ENCODE measurements at places on chromosomes 12 and 14.

GRCh38 chr14:81765651-81766275 is 232.1 kb upstream of the SEL1L start:
- no peak for DNase-seq

DNA sequence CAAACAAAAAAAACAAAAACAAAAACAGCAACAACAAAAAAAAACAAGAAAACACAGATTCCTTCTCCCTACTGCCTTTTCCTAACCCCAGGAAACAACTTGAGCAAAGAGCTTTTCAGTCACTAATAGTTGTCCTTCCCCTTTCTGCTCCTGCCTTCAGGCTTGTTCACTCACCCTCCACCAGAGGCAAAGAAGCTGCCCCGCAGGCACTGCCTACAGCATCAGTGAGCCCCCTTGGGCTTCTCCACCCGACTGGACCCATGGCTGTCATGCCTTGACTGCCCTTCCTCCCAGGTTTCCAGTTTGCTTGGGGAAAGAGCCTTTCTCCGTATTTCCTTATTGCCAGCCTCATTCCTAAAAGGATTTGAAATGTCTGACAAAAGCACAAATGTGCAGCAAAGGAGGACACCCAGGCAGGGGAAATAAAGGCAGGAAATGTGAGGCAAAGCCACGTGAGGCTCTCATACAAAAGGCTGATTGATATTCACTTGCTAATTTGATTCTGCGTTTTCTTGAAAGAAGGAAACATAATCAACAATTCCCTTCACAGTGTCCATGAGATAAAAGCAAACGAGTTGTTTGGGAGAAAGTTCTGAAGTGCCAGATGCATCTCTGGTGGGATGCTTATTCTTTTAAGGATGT is 85.7 kb downstream of the GPATCH2L start:
- no peak for DNase-seq

GRCh38 chr12:21942377-21942703 is 1.1 kb upstream of the ABCC9 start:
- DNase-seq, result no peak

GRCh38 chr12:20320552-20320951 is 47.8 kb upstream of the PDE3A start:
- DNase-seq, result no peak

DNA sequence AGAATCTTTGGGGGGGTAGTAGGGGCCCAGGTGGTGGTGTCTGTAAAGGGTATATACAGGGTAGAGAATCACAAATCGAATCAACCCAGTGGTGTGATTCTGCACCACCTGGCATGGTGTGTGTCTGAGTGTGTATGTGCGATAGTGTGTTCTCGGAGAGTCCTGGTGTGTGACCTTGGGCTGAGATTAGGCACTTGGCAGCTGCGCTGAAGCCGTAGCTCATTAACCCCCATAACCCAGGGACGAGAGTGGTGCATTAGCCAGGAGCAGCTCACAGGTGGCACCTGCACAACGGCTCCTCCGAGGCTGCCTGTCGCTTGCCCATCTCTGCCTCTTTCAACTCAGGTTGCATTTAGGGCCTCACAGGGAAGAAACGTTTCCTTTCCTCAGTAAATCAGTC is 15.6 kb upstream of the TESC start:
- peak; percentile 65 for DNase-seq

GRCh38 chr12:50075808-50076170 is 9.4 kb upstream of the SMARCD1 start:
- DNase-seq, result no peak

DNA sequence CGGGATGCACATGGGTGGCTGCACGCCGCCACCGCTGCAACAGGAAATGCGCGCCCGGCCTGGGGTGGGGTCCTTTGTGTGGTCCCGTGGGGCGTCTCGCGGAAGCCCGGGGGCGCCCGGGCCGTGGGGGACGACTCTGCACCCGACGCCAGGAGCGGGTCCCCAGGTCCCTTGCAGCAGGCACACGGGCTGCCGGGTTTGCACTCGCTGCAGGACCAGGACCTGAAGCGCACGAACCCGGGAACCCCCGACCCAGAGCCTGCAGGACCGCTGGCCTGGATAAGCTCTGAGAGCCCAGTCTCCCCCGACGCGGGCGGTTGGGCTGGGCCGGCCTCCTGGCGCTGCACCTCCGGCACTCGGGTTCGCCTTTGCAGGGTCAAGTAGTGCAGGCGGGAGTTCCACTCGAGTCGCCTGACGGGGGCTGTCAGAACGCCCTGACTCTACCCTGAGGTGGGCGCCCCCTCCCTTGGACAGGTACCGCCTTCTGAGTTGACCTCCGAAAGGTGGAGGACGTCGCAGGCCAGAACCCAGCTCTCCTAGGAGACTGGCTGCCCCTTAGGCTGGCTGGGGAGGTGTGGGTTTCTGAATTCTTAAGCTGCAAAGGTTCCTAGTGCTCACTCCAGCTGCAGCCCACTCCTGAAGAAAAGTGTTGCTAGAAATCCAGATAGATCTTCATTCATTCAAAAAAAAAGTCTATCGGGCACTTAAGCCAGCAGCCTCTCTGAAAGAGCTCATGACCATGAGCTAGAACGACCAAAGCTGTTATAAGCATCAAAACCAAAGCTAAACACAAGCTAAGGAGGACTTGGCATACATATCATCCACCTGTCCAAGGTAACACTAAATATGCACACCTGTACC is 68.0 kb downstream of the RNF34 start:
- peak; percentile 12 for DNase-seq

GRCh38 chr14:20530771-20531571 is 25.6 kb downstream of the RNASE10 start:
- DNase-seq, result no peak

DNA sequence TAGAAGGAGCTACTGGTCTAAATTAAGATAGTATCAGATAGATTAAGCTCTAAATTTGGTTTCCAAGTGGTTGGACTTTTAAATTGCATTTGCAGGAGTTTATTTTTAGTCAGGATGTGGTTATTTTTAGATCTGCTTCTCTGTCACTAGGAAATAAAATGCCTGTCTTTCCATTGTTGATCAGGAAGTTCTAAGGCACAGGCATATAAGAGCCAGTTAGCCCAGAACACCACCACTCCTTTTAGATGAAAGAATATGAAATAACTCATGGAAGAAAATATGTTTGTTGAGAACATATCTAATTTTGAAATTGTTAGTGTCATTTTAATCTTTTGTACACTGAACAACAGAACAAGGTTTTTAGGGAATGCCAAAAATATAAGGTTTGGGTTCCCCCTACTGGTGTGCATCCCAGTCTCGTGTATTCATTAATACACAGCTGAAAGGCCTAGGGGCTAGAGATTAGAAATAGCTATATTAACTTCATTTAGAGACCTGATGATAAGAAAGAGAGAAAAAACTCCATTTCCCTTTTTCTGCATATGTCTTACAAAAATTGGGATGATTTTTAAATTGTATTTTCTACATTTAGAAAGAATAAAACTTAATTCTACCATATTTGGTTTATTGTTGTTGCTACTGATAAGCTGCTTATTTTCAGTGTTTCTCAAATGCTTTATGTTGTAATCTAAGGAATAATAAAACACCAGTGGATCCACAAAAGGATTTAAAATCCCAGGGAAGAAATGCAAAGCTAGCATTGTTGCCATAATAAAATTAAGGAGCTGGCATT is 67.2 kb downstream of the RIC8B start:
- DNase-seq, result peak; percentile 3

GRCh38 chr14:59015482-59015881 is 173.0 kb upstream of the DAAM1 start:
- DNase-seq, result no peak

DNA sequence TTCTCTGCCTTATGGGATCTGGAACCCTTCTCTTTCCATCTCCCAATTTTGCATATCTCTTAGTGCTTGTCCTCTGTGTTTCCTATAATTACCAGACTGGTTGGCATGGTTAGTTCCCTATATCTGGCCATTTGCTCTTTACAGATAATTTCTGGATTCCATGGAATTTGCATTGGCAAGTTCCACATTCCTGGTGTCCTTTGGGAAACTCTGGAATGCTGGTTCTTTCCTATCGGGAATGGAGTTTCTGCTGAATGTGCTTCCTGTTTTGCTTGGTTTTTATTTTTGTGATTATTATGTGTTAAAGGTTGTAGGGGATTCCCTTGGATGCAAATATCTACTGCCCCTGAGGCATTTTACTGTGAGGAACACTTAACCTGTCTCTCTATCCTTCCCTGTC is 193.0 kb upstream of the BTG1 start:
- no peak for DNase-seq

DNA sequence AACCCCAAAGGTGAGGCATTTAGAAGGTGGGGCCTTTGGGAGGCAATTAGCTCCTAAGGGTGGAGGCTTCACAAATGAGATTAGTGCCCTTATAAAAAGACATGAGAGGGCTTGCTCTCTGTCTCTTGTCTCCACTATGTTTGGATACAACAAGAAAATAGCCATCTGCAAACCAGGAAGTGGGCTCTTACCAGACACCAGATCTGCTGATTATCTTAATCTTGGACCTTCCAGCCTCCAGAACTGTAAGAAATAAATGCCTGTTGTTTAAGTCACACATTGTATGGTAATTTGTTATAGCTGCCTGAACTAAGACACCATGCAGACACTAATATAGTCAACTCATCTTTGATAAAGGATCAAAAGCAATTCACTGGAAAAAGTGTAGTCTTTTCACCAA is 34.4 kb downstream of the TMEM116 start:
- DNase-seq, result no peak

- no peak for DNase-seq
Measured at GRCh38 chr12:48779869-48780268, 9.0 kb downstream of the ADCY6 start.

- no peak for DNase-seq
Measured at GRCh38 chr14:68575426-68575825, 217.4 kb downstream of the ZFP36L1 start.

- DNase-seq, result no peak
Measured at GRCh38 chr12:1645819-1646218, 16.8 kb downstream of the WNT5B start.

- no peak for DNase-seq
Measured at GRCh38 chr12:44154128-44154527, 318.2 kb downstream of the TMEM117 start.

DNA sequence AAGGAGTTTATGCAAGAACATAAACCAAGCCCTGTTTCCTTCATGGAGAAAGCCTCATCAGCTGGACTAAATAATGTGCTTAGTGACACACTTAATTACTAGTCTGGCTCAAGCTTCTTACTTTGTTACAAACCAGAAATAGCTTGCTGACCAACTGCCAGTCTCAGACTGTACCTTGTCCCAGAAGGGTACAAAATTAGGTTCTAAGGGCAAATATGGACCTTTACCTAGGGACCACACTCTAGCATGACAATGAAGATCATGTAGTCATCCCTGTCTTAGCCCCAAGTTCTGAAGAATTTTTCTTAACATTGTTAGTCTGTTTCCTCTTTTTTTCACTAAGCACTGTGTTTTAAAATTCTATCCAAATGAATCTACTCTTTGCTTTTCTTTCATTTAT is 2.2 kb downstream of the AMN1 start:
- no peak for DNase-seq

- DNase-seq, result no peak
Measured at GRCh38 chr14:104342435-104343293, 204.3 kb downstream of the KIF26A start.

DNA sequence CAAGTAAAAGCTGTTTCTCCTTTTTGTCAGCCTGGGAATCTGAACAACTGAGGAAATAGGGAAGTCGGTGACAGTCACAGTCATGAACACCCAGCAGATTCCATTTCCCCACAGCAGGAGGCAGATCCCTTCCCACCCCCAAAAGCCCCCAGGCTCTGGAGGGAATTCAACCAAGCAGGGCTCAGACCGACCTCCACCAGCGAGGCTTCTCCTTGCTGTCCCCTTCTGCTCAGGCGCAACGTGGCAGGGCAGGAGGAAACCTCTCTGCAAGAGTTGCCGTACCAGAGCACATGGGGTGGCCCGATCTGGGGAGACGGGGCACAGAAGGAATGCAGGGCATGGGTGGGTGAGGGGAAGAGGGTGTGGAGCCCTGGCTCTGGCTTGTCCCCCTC is 319 bp downstream of the GALNT6 start:
- no peak for DNase-seq

DNA sequence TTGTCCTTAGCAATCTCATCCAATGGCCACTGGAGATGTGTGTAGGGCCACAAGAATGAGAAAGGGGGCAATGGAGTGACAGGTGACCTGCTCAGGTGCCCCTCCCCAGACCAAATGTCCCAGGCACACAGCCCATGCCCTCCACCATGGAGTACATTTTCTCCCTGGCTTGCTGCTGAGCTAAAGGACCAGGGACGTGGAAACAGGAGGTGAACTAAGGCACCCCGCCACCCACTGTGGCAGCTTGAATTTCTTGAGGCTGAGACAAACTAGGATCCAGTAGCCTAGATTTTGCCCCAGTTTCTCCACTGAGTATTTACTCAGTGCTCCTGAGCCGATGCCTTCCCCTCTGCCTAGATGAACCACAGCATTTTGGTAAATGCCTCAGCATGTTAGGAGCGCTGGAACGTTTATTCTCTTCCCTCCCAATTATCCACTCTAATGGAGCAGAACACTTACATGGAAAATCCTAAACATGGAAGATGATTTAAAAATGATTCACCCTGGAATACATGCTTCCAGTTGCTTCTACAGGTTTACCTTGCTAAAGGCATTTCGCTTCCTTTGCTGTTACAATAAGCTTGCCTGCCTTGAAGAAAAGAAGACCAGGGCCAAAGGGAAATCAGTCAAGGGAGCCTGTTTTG is 198.0 kb downstream of the ZFP36L1 start:
- no peak for DNase-seq

DNA sequence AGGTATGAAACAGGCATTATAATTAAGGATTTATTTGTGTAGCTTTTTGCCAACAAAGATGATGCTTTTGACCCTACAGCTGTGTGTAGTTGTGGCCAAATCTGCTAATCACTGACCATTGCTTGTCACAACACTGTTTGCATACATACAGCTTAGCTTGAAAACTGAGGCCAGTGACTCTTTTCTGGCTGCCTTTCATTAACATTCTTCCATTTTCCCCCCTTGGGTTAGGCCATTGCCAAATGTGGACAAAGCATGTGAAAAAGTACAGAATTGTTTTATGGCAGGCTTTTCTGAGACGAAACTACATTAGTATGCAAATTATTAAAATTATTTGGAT is 263.3 kb downstream of the SLC16A7 start:
- DNase-seq, result no peak

- peak; percentile 53 for DNase-seq
Measured at GRCh38 chr14:95993768-95994592, 45.2 kb upstream of the C14orf132 start.

GRCh38 chr12:103677341-103677740 is 90.3 kb downstream of the STAB2 start:
- no peak for DNase-seq

- DNase-seq, result no peak
Measured at GRCh38 chr14:94001016-94001415, 3.9 kb downstream of the CCDC197 start.

- peak; percentile 98 for DNase-seq
Measured at GRCh38 chr12:109291521-109292341, 17.4 kb downstream of the FOXN4 start.

- no peak for DNase-seq
Measured at GRCh38 chr14:42513837-42514236, 907.2 kb downstream of the LRFN5 start.
